Choroid plexus epithelial cell (primary cell): ENCODE measurements at places on chromosomes 5 and 9.
A peak's percentile ranks its signal among the peaks of the same experiment; 100 is the strongest.

- peak; percentile 82 for DNase-seq
Observed at GRCh38 chr9:94002316-94003140, 47.4 kb upstream of the BARX1 start.

DNA sequence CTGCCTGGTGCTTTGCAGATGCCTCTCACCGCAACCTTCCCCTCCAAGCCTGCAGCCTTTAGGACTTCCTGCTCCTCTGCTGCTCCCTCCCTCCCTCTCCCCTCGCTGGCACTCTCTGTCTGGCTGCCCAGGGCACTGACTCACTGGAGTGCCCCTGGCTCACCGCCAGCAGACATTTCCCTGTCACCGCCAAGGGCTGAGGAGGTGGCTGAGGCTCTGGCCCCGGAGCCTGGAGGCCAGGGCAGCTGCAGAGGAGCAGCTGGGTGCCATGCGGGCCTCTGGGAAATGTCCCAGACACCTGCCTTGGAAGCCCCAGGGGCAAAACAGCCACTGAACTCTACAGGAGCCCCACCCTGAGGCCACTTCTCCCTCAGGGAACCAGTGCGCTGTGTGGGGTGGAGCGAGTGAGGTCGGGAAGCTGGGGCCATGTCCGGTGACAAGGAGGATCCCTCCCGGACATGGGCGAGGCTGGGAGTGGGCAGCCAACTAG is 53.4 kb downstream of the TENT4A start:
- DNase-seq = no peak

DNA sequence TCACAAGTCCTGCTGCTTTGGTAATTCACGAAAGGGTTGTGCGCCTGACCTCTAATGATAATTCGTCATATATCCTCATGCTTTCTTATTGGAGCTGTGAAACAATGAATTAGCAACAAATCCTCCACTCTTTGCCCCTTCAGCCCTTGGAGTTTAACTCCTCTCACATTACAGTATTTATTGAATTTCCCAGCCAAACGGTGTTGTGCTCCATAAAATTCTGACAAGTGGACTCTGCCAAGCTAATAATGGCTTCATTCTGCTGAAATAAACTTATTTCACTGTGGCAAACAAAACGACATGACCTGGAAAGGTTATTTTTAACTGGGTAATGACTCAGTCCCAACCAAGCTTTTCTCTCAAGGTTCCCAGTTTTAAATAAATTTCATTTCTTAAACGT is 984.4 kb upstream of the DMAC1 start:
- DNase-seq = no peak

GRCh38 chr9:116141864-116142561 is 11.6 kb upstream of the PAPPA start:
- no peak for DNase-seq

DNA sequence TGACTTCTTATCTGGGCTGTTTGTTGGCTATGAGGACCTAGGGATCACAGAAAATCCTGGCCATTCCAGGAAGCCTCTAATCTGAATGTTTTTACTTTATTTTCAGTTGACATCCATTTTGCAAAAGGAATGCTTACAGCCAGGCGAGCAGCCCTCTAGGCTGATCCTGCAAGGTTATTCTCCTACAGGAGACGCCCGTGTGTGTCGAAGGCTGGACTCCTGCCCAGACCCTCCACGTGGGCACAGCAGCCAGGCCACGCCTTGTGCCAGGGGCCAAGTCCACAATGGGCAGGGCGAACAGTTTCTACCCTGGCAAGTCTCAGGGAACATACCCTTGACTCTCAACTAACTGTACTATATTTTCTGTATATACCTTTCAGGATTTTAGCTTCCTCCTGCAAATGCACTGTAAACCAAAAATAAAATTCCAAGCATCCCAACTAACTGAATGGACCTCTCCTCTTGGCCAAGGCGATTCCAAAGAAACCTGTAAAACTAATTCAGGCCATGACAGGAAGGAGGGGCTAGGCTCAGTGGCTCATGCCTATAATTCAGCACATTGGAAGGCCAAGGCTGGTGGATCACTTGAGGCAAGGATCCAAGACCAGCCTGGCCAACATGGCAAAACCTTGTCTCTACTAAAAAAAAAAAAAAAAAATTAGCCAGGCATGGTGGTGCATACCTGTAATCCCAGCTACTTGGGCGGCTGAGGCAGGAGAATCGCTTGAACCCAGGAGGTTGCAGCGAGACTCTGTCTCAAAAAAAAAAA is 5.7 kb downstream of the CMBL start:
- DNase-seq = no peak

- DNase-seq = peak; percentile 56
Observed at GRCh38 chr9:37503736-37504135, 18.0 kb downstream of the POLR1E start.

DNA sequence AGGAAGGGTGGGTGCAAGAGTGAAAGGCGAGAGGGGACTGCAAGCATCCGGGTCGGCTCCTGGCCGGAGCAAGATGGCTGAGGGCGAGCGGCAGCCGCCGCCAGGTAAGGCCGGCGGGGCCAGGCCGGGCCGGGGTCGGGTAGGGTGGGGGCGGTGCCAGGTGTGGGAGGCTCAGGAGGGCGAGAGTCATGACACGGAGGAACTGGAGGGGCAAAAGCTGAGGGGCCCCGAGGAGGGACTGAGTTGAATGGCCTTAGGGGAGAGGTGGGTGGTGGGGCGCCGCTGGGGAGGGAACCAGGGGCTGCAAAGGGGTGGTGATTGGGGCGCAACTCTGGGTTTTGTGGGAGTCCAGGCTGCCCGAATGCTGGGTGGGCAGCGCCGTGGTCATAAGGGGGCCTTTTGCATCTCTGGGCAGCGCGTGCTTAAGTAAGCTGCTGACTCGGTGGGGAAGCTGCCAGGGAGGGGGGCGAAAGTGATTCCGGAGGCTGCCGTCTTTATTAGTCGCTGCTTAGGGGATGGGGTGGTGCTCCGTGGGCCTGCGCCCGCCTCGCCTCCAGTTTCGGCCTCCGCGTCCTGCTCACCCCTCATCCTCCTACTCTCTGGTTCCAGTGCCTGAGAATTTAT is 425 bp downstream of the PTPA start:
- DNase-seq = peak; percentile 58

DNA sequence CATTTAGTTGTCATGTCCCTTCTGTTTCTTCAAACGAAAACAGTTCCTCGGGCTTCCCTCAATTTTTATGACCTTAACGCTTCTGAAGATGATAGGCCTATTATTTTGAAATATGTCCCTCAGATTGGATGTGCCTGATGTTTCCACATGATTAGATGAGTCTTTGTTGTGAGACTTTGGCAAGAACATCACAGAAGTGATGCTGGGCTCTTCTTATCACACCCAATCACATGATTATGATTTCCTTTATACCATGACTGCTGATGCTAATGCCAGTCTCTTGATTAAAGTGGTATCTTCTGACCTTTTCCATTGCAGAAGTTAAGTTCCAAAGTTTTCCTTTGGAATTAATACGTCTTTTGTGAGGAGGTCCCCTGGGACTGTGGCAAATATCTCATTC is 175.7 kb downstream of the SAXO1 start:
- DNase-seq = no peak

DNA sequence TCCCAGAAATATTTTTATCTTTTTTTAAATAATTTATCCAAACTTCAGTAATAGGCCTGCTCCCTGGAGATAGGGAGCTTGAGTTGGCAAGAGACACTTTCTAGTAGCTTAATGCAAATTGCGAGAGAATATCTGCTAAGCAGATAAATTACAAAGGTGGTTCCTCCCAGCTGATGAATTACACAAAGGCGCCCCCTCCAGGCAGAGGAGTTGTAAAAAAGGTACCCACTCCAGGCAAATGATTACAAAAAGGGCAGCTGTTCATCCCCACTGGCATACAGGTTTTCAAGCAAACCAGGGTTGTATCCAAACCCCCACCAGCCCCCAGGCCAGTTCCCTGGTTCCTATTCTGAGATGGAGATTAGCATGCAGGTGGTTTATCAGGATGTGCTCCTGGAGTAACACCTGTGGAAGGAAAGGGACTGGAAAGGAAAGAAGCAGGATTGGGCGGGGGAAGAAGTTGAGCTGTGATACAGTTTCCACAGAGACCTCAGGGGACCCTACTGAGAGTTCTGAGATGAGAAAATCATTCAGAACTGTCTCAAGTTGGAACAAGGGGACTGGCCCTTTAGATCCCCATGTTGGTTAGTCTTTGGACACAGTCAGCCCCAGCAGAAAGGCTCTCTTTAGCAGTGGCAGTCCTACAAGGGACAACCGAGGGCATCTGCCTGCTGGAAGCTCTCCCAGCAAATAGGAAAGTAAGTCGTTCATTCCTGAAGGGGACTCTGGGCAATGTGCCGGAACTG is 25.5 kb downstream of the ESM1 start:
- DNase-seq = peak; percentile 56

DNA sequence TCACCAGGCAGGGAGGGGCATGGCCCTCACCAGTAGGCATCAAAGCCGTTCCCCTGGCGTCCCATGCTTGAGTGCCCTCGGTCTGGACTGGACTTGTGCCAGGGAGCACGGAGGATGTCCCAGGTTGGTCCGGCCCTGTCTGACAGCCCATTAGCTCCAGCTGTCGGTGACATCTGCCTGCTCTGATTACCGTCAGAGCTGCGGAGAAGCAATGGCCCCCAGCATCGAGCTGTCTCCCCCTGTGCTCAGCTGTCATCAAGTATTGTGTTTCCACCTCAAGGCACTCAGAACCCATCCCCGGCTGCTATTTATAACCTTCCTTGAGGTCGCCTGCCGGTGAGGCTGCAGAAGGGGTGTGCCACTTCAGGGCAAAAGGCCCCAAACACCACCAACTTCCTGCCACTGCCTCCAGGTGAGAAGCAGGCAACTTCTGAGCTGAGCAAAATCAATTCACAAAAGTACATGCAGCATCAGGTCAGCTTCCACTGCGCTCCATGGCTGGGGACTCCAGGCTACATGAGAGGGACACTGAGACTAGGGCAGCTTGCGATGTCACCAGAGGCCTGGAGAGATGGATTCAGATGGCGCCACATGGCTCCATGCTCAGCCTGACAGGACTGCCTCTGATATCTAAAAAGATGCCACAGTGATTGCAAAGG is 142.7 kb downstream of the C5orf15 start:
- no peak for DNase-seq

DNA sequence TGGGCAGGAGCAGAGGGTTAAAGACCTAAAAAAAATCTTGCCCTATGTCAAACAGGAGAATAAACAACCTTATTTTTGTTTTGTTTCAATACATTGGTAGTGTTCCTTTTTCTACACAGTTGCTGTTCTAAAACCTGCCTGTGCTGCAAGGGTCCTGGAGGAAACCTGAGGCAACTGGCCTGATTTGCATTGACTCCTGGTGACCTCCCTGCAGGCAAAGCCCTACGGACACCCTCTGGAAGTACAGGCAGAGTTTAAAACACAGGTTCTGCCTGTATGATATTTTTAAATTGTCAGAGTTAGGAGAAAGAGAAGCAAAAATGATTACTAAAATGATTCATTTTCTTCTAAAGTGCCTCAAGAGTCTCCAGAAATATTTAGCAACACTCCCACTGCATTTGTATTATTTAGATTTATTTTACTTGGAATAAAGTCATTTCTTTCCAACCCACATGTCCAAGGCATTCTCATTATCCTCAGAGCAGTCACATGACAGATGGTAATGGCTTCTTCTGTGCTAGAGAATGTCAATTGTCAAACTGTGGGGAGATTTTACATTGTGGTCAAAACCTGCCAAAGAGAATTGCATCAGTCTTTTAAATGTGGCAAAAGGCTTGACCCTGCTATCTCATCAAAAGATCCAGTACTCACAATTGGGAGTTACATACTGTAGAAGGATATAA is 559.6 kb downstream of the CETN3 start:
- peak; percentile 8 for DNase-seq

DNA sequence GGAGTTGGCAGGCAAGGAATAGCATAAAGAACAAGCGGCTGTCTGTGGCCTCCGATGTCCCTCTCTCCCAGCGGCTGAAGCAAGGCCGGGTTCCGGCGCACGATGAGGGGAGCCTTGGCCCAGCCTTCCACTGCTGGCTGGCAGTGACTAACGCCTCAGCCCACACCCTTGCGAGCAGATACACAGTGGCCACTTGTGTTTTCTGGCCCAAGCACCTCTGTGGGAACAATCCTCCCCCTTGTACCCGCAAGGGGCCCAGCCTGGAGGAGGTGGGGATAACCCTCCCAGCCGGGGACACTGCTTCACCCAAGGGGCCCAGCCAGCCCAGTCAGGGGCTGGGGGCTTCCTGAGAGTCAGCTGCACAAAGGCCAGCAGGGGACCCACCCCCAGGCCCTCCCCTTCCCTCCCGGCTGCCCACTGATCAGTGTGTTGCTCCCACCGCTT is 23.2 kb downstream of the STK10 start:
- DNase-seq = no peak

- DNase-seq = no peak
Observed at GRCh38 chr5:111703662-111704061, 53.3 kb downstream of the NREP start.

- no peak for DNase-seq
Observed at GRCh38 chr9:110712955-110713354, 44.4 kb downstream of the MUSK start.

GRCh38 chr5:19977099-19977498 is 10.9 kb downstream of the CDH18 start:
- DNase-seq = no peak

DNA sequence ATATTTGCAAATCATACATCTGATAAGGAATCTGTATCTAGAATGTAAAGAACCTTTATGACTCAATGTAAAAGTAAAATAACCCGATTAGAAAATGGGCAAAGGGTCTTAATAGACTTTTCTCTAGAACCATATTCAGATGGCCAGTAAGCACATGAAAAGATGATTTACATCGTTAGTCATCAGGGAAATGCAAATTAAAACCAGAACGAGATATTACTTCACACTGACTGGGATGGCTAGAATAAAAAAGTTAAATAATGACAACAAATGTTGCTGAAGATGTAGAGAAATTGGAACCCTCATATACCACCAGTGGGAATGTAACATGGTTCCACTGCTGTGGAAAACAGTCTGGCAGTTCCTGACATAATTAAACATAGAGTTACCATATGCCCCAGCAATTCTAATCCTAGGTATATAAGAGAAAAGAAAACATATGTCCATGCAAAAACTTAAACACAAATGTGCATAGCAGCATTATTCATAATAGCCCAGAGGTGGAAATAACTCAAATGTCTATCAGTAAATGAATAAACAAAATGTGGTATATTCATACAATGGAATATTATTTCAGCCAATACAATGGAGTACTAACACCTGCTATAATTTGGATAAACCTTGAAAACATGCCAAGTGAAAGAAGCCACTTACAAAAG is 100.4 kb upstream of the MAMDC2 start:
- no peak for DNase-seq

DNA sequence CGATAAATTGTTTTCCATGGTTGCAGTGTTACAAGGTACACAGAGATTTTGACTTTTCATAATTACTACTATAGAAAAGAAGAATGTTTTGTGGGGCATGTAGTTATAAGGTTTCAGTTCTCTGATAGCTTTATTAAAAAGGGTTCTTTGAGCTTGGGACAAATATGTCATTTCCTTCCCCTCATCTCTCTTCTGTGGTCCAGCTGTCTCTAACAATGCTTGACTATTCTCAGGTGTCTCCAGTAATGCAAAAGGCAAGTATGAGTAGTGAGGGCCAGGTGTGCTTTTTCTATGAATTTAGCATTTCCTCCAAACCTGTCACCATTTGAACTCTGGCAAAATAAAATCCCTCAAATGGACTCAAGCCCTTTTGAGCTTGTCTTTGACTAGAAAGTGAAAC is 84.3 kb downstream of the SLF1 start:
- DNase-seq = no peak

- DNase-seq = no peak
Observed at GRCh38 chr9:128259156-128259555, 16.7 kb downstream of the GOLGA2 start.

- DNase-seq = peak; percentile 6
Observed at GRCh38 chr5:140800816-140801493, at the start of gene PCDHA3. Gene PCDHA3, plus strand, starts transcription at chr5:140801057.

- DNase-seq = no peak
Observed at GRCh38 chr5:168881427-168882149, 302.4 kb upstream of the PANK3 start.
